ENCODE measurements at places on chromosomes 7 and 10.

GRCh38 chr10:86387178-86387794 is 20.7 kb upstream of the GRID1 start:
- no peak for DNase-seq

GRCh38 chr7:2967253-2967652 is 76.4 kb downstream of the CARD11 start:
- peak; percentile 53 for DNase-seq

DNA sequence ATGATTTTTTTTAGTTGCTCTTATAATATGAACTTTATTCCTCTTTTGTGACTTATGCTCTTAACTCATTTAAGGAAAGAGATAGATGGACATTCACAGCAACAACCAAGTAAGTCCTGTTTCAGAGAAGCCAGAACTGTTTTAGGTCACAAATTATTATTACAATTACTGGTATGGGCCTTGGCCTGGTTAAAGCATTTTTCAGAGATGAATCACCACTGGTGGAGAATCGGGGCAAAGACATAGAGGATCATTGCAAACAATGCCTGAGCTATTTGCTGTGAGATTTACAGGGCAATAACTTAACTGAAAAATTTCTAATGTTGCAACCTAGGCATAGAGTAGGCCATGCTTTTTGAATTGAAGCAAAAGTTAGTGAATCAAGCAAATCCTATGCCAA is 138.0 kb upstream of the YAE1 start:
- DNase-seq = no peak

GRCh38 chr7:3892157-3892556 is 591.1 kb downstream of the SDK1 start:
- DNase-seq = no peak

- no peak for DNase-seq
Observed at GRCh38 chr7:76292213-76292573, 10.3 kb upstream of the HSPB1 start.

GRCh38 chr7:83301416-83301815 is 138.7 kb upstream of the PCLO start:
- no peak for DNase-seq

- no peak for DNase-seq
Observed at GRCh38 chr7:159000859-159001435, 143.7 kb downstream of the VIPR2 start.

GRCh38 chr7:74254858-74255379 is 720 bp upstream of the RFC2 start:
- no peak for DNase-seq

DNA sequence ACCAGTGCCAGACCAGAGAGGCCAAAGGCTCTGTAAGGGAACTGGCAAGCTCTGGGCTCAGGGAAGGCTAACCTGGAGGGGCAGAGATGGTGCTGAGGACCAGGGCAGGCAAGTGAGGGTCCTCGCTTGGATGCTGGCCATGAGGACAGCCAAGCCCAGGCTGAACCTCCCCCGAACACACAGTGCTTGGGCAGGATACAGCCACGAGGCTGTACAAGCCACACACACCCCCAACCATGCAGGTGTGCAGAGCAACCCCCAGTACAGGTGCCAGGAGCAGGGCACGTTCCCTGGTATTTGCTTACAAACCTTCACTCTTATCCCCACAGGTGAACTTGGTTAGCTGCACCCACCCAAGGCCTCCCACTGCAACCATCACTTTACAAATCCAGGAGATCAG is 185.7 kb downstream of the GRID1 start:
- DNase-seq = no peak

DNA sequence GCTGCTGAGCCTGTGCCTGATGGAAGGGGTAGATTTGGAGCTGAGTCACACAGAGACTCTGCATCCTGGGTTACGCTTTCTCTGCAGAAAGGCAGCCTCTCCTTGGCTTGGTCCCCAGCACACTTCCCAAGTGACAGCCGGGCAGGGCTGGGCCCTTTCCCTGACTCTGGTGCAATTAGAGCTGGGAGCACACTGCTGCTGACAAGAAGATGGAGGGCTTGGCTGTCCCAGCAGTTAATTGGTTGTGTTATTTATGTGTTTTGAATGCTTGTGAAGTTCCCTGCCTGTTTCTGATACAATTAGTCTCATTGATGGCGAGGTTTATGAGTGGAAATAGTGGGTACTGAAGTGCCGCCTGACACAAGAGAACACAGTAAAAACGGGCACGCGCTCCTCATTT is 123.6 kb downstream of the TCERG1L start:
- DNase-seq = no peak

DNA sequence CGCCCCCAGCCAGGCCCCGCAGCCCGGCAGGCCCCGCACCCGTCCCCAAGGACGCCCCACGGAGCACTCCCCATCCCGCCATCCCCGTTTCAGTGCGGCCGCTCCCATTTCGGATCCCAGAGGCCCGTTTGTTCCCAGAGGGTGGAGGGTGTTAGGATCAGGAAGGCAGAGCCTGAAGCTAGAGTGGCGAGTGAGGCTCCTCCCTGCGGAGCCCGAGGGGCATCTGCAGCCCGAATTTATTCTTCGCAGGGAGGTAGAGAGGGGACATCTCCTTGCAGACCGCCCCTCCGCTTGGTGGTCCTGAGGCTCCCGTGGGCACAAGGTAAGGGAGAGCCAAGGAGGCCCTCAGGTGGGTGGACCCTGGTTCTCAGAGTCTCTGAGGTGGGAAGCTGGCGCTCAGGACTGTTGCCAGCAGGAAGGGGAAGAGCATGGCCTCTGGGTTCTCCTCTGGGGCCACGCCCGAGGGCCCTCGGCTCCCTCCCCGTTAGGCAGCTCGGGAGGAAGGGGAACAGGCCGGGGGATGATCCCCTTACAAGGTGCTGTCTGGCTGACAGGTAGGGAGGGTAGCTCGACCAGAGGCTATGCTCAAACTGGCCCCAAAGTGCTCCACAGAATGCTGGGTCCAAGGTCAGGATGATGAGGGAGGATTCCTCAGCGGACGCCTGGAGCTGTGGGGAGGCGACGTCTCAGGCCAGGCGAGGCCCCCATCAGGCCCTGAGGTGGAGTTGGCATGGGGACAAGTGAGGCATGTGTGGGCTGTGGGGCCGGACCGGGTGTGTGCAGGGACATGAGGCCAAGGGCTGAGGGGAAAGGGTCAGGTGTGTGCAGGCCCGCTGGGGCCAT is 17.4 kb downstream of the POLL start:
- DNase-seq = no peak

GRCh38 chr10:44352316-44353127 is 32.4 kb downstream of the CXCL12 start:
- peak; percentile 70 for DNase-seq

DNA sequence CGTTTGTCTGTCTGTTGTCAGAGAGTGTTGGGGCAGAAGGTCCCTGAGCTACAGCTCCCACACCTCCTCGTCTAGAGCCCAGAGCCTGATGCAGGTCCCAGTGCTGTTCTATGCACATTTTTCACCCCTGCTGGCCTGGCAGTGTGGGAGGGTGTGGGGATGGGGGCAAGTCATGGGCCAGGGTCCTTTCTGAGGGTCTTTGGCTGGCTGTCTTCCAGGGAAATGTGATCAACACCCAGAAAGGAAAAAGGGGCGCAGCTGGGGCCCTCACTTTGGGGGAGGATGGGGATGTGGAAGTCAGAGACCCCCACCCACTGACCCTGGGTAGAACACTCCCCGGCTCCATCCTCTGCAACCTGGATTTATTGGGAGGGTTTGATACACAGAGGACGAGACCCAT is 50.0 kb upstream of the ZNF716 start:
- no peak for DNase-seq

- DNase-seq = no peak
Observed at GRCh38 chr10:69910561-69910960, 108.9 kb downstream of the COL13A1 start.

- DNase-seq = no peak
Observed at GRCh38 chr10:130218936-130219335, 82.7 kb downstream of the GLRX3 start.

DNA sequence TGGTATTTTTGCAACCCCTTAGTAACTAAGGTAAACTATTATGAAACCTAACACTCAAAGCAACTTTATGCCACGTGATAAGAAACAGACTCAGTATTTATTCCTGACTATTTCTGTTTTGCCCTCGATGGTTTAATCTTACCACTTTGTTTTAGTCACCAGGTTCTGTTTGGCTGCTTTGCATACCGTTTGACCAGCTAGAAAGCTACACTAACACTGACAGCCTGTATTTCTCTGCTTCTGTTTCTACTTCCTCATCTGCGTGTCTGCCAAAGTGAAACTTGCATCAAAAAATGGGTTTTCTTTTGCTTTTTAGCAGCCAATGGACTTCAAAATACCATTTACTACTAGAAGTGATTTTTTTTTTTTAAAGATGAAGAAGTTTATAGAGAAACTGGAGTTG is 802.5 kb downstream of the GRM8 start:
- no peak for DNase-seq

GRCh38 chr10:78869508-78870454 is 199.0 kb upstream of the ZMIZ1 start:
- DNase-seq = peak; percentile 64

DNA sequence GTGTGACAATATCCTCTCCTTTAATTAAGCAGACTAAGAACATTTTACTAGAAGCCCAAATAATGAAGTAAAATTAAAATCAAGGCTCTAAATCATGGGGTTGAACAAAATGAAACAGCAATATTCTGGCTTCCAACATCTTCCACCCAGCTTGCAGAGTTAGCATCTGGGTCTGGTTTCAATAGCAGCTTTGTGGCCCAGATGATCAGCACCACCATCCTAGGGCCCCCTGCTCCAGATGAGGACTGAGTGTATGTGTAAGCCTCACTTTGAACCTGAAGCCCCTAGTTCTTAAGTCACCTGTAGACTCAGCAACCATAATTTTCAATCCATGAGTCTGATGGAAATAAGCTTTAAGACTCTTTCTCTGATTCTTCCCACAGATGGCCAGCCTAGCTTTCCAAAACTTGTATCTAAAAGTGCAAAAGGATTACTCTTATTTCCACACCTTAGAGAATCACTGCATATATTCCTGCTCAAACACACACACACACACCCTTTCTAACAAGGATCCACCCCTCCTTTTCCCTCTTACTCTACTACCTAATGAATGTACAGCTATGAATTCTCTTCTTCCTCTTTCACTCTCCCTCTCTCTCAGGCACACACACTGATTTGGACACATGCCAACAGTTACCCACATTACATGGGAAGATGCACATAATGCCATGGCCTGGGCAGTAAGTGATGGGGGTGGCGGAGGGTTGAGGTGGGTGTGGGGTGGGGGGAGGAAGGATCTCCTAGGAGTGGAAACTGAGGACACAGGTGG is 3.5 kb downstream of the DENND11 start:
- no peak for DNase-seq

GRCh38 chr10:26528048-26528447 is 89.9 kb downstream of the APBB1IP start:
- no peak for DNase-seq

GRCh38 chr7:108062250-108063014 is 59.5 kb upstream of the LAMB1 start:
- DNase-seq = no peak

GRCh38 chr7:131320603-131321002 is 7.1 kb upstream of the MKLN1 start:
- no peak for DNase-seq

DNA sequence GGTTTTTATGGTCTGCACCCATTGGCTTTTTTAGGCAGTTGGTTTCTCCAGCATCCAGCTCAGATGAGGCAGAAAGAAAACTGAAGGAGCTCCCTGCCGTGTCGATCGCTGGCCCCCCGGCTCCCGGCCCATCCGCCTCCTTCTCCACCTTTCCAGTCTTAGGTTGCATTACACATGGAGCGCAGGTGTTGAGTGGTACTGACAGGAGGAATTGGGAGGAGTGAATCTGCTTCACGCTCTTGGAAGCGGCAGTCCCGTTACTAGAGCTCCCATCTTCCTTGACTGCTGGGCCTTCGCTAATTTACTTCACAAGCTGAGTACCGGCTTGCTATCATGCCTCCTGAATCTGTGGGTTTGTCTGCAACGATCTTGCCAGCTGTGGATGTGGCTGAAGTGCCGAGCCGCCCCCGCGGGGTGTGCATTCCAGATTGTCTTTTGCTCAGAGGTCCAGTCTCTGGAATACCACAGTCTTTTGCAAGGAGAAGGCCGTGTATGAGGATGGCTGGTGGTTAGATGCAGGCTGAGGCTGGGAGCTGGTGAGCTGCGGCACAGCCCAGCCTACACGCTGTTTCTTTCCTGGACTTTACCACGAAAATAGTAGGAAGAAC is 17.1 kb downstream of the IQCE start:
- DNase-seq = no peak

GRCh38 chr7:156792611-156793010 is 100.4 kb downstream of the LMBR1 start:
- DNase-seq = no peak

- DNase-seq = no peak
Observed at GRCh38 chr10:52566471-52567246, 205.9 kb downstream of the MBL2 start.

DNA sequence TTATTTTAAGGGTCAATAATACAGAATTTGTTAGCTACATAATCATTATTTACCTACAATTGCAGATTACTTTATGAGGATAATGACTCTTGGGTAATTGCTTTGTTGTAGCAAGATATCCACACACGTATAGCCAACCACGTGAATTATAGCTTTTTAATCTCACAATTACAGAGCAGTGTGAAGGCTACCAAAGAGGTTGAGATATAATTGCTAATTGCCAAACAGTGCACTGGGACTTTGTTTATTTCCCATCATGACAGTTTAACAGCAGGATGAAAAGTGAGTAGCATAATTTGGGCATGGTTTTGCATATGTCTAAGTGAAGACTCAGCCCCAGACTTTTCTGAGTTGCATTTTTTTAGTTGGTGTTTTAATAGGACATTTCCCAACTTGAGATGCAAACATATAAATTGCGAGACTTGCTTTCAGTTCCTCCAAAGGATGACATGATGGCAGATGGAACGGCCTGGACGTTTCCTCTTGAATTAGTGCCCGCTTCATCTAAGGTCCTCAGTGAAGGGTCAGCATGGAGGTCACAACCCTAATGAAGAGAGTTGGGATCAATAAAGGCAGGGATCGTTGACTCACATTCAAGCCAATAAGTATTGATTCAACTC is 180.7 kb upstream of the GPR26 start:
- no peak for DNase-seq
